ENCODE measurements at places on chromosomes 6 and 20.

GRCh38 chr20:5482791-5483190 lies 166.0 kb upstream of the PROKR2 start:
- DNase-seq: no peak
- no peak overlapping the region for H3K4me3 ChIP-seq
- no peaks in the 10 kb centered on the region for H3K27me3 ChIP-seq
- no peak overlapping the region for H3K27ac ChIP-seq
- H3K36me3 ChIP-seq: no peaks in the 10 kb centered on the region

- no peak for DNase-seq
- no peak overlapping the region for H3K4me3 ChIP-seq
- no peaks in the 10 kb centered on the region for H3K27me3 ChIP-seq
- peaks cover 19% of the 10 kb centered on the region for H3K4me1 ChIP-seq
- no peak overlapping the region for H3K27ac ChIP-seq
- no peaks in the 10 kb centered on the region for H3K36me3 ChIP-seq
Measured at GRCh38 chr6:10526156-10526555, 5.0 kb downstream of the GCNT2 start.

- no peak for DNase-seq
- H3K27me3 ChIP-seq: no peaks in the 10 kb centered on the region
- H3K4me3 ChIP-seq: no peak overlapping the region
- H3K27ac ChIP-seq: no peak overlapping the region
- no peaks in the 10 kb centered on the region for H3K4me1 ChIP-seq
Measured at GRCh38 chr20:37251825-37252477, 9.7 kb downstream of the GHRH start.

DNA sequence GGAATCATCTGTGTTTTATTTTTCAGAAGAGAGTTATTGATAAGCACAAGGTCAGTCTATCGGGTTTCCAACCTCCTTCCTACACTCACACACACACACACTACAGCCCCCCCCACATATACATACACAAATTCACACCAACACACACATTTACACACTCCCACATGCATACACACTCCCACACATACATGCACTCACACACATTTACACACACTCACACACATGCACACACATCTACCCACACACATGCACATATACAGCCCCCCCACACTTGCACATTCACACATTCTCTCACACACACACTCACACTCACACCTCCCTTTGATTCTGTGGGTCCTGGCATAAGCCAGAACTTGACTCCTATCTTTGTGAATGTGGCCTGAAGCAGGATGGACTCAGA lies 34.5 kb upstream of the PAX1 start:
- no peak overlapping the region for H3K27ac ChIP-seq
- H3K27me3 ChIP-seq: no peaks in the 10 kb centered on the region
- no peak overlapping the region for H3K4me3 ChIP-seq
- no peaks in the 10 kb centered on the region for H3K36me3 ChIP-seq

GRCh38 chr6:38020593-38020992 lies 201.1 kb downstream of the ZFAND3 start:
- H3K36me3 ChIP-seq: no peaks in the 10 kb centered on the region
- H3K27ac ChIP-seq: no peak overlapping the region
- no peak overlapping the region for H3K4me3 ChIP-seq

DNA sequence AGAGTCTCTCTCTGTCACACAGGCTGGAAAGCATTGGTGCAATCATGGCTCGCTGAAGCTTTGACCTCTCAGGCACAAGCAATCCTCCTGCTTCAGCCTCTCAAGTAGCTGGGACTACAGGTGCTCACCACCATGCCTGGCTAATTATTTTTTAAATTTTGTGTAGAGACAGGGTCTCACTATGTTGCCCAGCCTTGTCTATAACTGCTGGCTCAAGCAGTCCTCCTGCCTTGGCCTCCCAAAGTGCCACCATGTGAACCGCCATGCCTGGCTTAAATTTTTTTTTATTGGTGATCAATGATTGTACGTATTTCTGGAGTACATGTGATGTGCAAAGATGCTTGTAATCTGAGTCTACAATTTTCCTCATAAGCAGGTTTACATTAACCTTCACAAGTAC lies 54.8 kb downstream of the THBS2 start:
- H3K27ac ChIP-seq: no peak overlapping the region
- no peak for DNase-seq
- H3K27me3 ChIP-seq: peaks cover 3% of the 10 kb centered on the region
- H3K4me3 ChIP-seq: no peak overlapping the region

GRCh38 chr20:54199721-54200176 lies 8.1 kb upstream of the PFDN4 start:
- H3K27ac ChIP-seq: no peak overlapping the region
- H3K36me3 ChIP-seq: no peaks in the 10 kb centered on the region
- no peaks in the 10 kb centered on the region for H3K4me1 ChIP-seq
- H3K27me3 ChIP-seq: no peaks in the 10 kb centered on the region
- peak; percentile 47 for DNase-seq

DNA sequence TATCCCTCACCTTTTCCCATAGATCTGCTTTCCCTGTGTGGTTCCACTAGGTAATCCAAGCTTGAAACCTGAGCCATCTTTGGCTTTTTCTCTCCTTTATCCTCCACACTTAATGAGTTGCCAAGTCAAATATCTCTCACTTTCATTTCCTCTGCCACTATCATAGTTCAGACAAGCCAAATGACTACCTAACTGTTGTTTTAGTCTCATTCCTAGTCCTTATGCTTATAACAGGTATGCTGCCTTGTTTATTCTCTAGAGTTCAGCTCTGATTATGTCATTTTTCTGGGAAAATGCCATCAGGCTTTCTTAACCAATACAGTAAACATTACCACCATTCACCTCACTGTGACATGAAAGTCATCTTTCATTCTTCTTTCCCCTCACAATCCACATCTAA lies 6.5 kb downstream of the EFHC1 start:
- no peaks in the 10 kb centered on the region for H3K36me3 ChIP-seq
- no peak overlapping the region for H3K27ac ChIP-seq
- H3K4me3 ChIP-seq: no peak overlapping the region
- DNase-seq: no peak
- no peaks in the 10 kb centered on the region for H3K4me1 ChIP-seq

DNA sequence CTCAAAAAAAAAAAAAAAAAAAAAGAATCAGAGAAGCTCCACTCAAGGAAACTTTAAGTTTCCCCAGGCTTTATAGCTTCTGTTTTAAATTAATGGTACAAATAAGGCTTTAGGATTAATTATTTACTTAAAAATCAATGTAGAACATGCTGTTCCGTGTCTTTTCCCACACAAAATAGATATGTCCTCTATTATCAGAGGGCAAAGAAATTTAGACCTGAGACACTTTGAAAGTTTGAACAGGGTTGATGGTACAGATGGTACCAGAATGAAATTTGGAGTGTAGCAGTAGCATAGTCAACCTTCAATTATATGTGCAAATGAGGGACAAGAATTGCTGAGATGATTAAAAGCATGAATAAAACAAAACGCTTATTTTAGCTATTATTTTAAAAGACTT lies 32.2 kb upstream of the REV3L start:
- no peak overlapping the region for H3K4me3 ChIP-seq
- no peaks in the 10 kb centered on the region for H3K4me1 ChIP-seq
- no peaks in the 10 kb centered on the region for H3K27me3 ChIP-seq
- no peak for DNase-seq
- no peak overlapping the region for H3K27ac ChIP-seq

DNA sequence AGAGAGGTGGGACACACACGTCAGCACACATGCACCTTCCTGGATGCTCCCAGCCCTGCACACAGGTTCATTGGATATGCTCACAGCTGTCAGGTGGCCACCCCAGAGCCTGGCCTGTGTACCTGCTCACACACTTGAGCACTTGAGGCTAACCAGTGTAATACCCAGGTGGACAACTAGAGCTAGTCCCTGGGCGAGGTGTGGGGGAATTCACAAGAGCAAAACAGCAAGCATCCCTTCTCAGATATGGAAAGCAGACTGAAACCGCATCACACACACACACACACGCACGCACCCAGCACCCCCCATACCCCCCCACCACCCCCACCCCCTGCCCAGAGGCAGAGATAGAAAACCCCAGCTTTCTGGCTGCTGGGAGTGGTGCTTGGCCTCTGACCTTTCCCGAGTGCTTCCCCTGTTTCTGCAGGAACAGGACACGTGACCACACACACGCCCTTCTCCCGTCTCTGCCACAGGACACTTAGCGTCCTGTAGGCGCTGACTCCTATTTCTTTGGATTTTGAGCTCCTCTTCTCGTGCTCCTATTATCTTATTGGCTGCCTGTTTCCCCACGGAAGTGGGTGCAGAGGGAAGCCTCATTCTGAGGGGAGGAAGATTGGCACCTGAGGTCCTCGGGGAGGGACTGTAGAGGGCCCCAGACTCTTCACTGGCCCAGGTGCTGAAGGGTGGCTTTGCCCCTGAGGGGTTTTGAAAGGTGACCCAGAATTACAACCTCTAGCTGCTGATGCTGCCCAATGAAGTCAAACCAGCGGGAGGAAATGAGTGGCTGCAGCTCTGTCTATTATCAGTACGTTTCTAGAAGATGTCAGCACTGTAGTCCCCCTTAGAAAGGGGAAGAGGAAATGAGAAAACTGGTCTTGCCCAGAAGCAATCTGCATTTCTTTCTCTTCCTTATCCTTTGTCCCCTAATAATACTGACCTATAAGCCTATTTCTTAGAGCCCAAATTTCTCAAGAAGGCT lies 65.8 kb downstream of the SYTL3 start:
- H3K4me1 ChIP-seq: peaks cover 51% of the 10 kb centered on the region
- H3K27me3 ChIP-seq: no peaks in the 10 kb centered on the region
- H3K27ac ChIP-seq: peak overlapping the region; percentile 7
- no peak for DNase-seq
- H3K36me3 ChIP-seq: peaks cover 31% of the 10 kb centered on the region
- no peak overlapping the region for H3K4me3 ChIP-seq

- no peak overlapping the region for H3K4me3 ChIP-seq
- H3K27me3 ChIP-seq: no peaks in the 10 kb centered on the region
- DNase-seq: no peak
Measured at GRCh38 chr6:71510057-71510713, 221.6 kb downstream of the OGFRL1 start.

DNA sequence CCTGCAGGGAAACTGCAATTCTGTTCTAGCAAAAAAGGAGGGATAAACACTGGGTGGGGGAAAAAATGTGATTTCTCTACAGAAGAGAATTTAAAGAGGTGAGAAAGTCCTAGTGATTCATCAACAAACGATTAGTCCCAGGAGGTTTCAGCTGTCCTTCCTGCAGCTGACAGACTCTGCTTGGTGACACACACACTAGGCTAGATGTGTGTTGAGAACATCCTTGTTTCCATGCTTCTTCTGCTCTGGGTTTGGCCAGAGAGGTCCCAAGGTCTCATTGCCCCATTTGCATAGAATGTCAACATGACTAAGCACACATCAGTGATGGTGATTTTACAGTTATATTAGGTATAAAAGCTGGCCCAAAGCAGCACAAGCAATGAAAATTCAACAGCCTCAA lies 258.3 kb downstream of the NFATC2 start:
- H3K36me3 ChIP-seq: no peaks in the 10 kb centered on the region
- H3K4me3 ChIP-seq: no peak overlapping the region
- H3K27me3 ChIP-seq: peaks cover 3% of the 10 kb centered on the region
- H3K27ac ChIP-seq: no peak overlapping the region

GRCh38 chr6:54018722-54019121 lies 92.5 kb upstream of the MLIP start:
- H3K4me3 ChIP-seq: no peak overlapping the region
- no peak overlapping the region for H3K27ac ChIP-seq
- DNase-seq: no peak
- no peaks in the 10 kb centered on the region for H3K27me3 ChIP-seq
- H3K4me1 ChIP-seq: no peaks in the 10 kb centered on the region

DNA sequence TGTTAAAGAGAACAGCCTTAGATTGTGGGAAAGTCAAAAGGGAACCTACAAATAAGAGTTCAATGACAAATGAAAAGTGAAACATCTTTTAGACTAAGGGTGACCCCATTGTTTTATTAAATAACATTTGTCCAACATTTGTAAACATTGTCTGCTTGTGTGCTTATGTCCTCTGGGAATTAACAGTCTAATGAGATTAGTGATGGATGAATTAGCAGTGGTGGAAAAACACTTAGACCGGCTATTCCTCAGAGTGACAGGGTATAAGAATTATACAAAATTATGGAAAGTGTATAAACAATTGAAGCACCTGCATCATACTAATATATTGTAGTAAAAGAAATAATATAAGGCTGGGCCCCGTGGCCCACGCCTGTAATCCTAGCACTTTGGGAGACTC lies 29.3 kb upstream of the HFE start:
- H3K4me1 ChIP-seq: peaks cover 29% of the 10 kb centered on the region
- no peak for DNase-seq
- H3K36me3 ChIP-seq: no peaks in the 10 kb centered on the region
- H3K27ac ChIP-seq: no peak overlapping the region

DNA sequence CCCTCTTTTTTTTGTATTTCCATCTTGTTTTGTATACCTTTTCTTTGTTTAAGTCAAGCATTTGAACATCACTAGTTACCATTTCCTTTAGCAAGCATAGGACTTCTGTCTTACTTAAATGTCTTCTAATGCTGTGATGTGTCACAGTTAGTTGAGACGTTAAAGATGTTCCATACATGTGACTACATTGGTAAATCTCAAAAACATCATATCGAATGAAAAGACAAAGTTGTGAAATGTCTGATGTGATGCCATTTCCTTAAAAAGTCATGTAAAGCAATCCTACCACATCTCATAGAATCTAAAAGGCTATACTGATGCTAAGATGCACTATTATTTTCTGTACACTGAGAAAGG lies 26.8 kb downstream of the SLC16A10 start:
- H3K27ac ChIP-seq: peak overlapping the region; percentile 67
- H3K27me3 ChIP-seq: no peaks in the 10 kb centered on the region
- DNase-seq: peak; percentile 43
- H3K4me3 ChIP-seq: no peak overlapping the region
- no peaks in the 10 kb centered on the region for H3K36me3 ChIP-seq

- H3K27me3 ChIP-seq: no peaks in the 10 kb centered on the region
- H3K4me3 ChIP-seq: no peak overlapping the region
- peak; percentile 2 for DNase-seq
- peaks cover 3% of the 10 kb centered on the region for H3K4me1 ChIP-seq
- no peak overlapping the region for H3K27ac ChIP-seq
Measured at GRCh38 chr6:151962246-151962846, 154.9 kb downstream of the ESR1 start.

GRCh38 chr20:50395251-50395729 lies 114.9 kb upstream of the PTPN1 start:
- H3K36me3 ChIP-seq: no peaks in the 10 kb centered on the region
- no peak overlapping the region for H3K27ac ChIP-seq
- H3K27me3 ChIP-seq: no peaks in the 10 kb centered on the region
- H3K4me1 ChIP-seq: peaks cover 6% of the 10 kb centered on the region
- no peak overlapping the region for H3K4me3 ChIP-seq

DNA sequence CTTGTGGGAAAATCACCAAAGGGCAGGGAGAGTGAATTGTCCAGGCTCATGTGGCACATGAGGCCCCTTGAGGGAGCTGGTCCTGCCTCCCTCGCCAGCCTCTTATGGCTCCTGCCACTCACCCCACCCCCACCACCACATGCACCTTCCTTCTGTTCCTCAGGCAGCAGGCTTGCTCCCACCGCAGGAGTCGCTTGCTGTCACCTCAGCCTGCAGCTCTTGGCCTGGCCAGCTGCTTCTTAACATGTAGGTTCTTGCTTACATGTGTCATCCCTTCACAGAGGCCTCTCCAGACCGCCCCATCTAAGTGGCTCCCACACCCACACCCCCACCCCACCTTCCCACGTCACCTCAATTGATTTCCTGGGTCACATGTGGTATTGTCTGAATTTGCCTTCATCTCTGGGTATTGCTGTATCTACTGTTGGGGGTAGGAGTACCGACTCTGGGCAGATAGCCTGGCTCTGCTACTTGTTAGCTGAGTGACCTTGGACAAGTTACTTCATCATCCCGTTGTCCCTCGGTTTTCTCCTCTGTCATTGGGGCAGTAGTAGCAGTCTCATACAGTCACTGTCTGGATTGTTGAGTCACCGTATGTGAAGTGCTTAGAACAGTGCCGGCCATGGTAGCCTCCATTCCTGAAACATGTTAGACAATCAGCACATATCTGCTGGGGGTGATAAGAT lies 41.7 kb downstream of the SLC9A8 start:
- H3K4me3 ChIP-seq: no peak overlapping the region
- peaks cover 4% of the 10 kb centered on the region for H3K4me1 ChIP-seq
- no peak overlapping the region for H3K27ac ChIP-seq
- no peak for DNase-seq
